ENCODE measurements at places on chromosomes 4 and X. TPM values are rescaled to one million over a fixed set of nuclear protein-coding genes. Genes with fewer than 3 reads are reported as not detected.

DCHS2 gene
- total RNA-seq, result not detected

NAT8L gene
- 0.12 TPM for total RNA-seq

KLF8 gene
- 1.0 TPM for total RNA-seq

CFI gene
- total RNA-seq, result 21.4 TPM

ARMCX1 gene
- total RNA-seq, result 22.4 TPM

ZMAT1 gene
- total RNA-seq, result 3.7 TPM

CDS1 gene
- total RNA-seq, result not detected

USP17L21 gene
- total RNA-seq, result not detected

GLRA3 gene
- total RNA-seq, result not detected

TMEM187 gene
- total RNA-seq, result 4.1 TPM

RNF128 gene
- total RNA-seq, result not detected

NIPAL1 gene
- total RNA-seq, result 1.7 TPM

HOPX gene
- total RNA-seq, result 5.8 TPM

PRDM8 gene
- total RNA-seq, result 0.82 TPM

SLC38A5 gene
- total RNA-seq, result 25.1 TPM

F11 gene
- not detected for total RNA-seq

TRO gene
- total RNA-seq, result 13.6 TPM

KIAA1210 gene
- not detected for total RNA-seq

TRIM61 gene
- total RNA-seq, result 0.22 TPM

Data from endothelial cell of umbilical vein (primary cell).